ENCODE measurements at places on chromosomes 4 and X.

DNA sequence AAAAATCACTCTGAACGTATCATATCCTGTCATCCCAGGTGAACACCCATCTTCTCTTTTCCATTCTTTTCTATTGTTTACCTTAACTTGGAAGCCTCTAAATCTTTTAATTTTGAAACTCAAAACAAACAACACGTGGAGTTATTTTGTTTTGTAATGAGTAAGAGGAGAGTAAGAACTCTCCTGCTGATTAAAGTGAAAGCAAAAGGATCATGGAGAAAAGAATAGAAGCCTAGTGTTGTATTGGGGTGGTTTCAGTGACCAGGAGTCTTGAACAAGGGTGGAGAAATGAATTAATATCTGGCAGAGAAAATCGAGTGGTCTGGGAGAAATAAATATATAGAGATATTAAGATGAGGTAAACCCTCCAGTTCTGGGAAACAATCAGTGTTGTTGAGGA, 237.4 kb upstream of the UGT8 start:
- no peak for DNase-seq

- no peak for DNase-seq
Observed at GRCh38 chr4:236028-236427, 69.2 kb downstream of the ZNF732 start.

GRCh38 chr4:156101571-156101970, 147.9 kb upstream of the CTSO start:
- DNase-seq, result no peak

DNA sequence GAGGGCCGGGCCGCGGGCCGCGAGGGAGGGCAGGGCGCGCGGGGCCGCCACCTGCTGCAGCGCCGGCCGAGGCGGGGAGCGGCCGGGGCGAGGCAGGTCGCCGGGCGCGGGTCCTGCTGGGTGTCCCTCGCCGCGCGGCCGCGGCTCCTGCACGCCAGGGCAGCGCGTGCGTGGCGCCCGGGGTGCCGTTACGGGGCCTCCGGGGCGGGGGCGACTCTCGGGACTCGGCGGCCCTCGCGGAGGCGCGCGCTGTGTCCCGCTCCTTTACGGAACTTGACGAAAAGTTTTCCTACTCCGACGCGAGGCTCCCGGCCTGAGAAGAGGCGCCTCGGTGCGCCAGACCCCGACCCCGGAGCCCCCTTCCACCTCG, 329 bp downstream of the TBC1D14 start:
- peak; percentile 56 for DNase-seq

- no peak for DNase-seq
Observed at GRCh38 chr4:159178151-159178546, 75.3 kb downstream of the RAPGEF2 start.

Data from stimulated activated CD4-positive, alpha-beta T cell treated with anti-CD3 and anti-CD28 coated beads, Interleukin-4, amount 100 ng/mL, for 1 hour (primary cell).